ENCODE measurements at places on chromosomes 13 and 19.
A peak's percentile ranks its signal among the peaks of the same experiment; 100 is the strongest.

- no peak for DNase-seq
These were observed 4.1 kb upstream of the ZIC5 start for GRCh38 chr13:99975626-99976025.

- DNase-seq, result no peak
These were observed 30.2 kb downstream of the MEIS3 start for GRCh38 chr19:47389150-47389556.

DNA sequence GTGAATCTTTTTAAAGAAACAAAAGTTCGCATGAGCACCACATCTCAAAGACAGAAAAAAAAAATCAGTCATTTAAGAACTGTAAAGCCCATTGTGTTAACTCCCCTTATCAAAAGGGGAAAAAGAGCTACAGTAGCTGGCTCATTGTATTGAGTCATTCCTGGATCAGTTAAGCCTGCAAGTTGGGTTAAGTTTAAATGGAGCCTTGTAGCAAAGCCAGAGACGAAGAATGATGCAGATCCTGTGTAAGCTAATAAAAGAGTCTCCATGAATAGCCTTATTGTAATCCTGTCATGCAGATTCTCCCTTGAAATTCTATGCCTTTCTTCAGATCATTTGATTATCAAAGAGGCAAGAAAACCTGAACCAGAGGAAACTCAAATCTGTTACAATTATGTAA is 83.8 kb downstream of the CRYL1 start:
- DNase-seq, result peak; percentile 56

DNA sequence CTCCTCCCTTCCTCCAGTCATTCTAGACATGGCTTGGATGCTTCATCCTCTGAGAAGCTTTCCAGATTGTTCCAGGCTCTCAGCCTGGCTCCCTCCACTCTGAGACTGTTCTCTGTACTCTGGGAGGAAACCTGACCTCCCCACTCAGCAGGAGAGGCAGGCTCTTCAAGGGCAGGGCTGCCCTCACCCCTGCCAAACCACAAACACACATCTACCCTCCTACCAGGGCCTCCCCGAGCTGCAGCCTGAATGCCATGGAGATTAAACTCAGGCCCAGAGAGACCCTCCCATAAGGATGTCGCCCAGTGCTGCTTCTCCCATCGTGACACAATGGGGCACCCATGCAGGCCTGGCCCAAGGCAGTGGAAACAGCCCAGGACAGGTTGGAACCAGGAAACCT is 16.2 kb downstream of the NUMBL start:
- DNase-seq, result no peak

DNA sequence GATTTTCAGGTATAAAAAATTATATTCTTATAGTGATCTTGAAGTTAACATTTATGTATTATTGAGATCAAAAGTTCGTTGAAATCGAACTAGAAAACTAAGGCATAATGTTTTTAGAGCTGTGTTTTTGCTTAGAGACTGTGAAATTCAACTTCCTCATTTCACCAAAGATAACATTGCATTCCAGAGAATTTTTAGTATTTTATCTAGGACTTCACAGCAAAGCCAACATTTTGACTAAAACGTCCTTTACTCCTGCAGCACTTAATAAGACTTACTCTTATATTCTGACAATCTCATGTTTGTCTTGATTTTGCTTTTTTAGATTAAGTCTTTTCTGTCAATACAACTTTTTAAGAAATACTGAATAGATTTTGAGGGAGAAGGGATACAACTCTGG is 4.7 kb downstream of the KCTD4 start:
- DNase-seq, result no peak
